ENCODE measurements at places on chromosomes 5 and 9. TPM values are rescaled to one million over a fixed set of nuclear protein-coding genes. Genes with fewer than 3 reads are reported as not detected.

Gene BRD9
- total RNA-seq, result 40.6 TPM

Gene GRIN1
- total RNA-seq, result 0.06 TPM

Gene STXBP1
- total RNA-seq, result 11.0 TPM

Gene DPH7
- 28.9 TPM for total RNA-seq

Gene INSYN2B
- total RNA-seq, result 0.81 TPM

Gene GMCL2
- not detected for total RNA-seq

Gene LRRC8A
- 76.4 TPM for total RNA-seq

Gene GPR107
- total RNA-seq, result 13.9 TPM

Gene SLC46A2
- not detected for total RNA-seq

Gene RGP1
- 12.1 TPM for total RNA-seq

Gene UBAP2
- 37.2 TPM for total RNA-seq

Gene TMOD1
- 1.5 TPM for total RNA-seq

All from bladder microvascular endothelial cell (primary cell).